ENCODE measurements at places on chromosomes 12 and 14. TPM values are rescaled to one million over a fixed set of nuclear protein-coding genes. Genes with fewer than 3 reads are reported as not detected.

POTEG gene
- not detected for total RNA-seq

CLEC1B gene
- total RNA-seq, result 1.1 TPM

FAIM2 gene
- 2.7 TPM for total RNA-seq

KIF5A gene
- 0.35 TPM for total RNA-seq

MTERF2 gene
- total RNA-seq, result 23.2 TPM

OR4L1 gene
- total RNA-seq, result not detected

TOMM20L gene
- total RNA-seq, result not detected

ASPG gene
- total RNA-seq, result 12.3 TPM

GPD1 gene
- 60.8 TPM for total RNA-seq

CISTR gene
- total RNA-seq, result not detected

VDR gene
- total RNA-seq, result 2.7 TPM

EML1 gene
- total RNA-seq, result 46.6 TPM

Measured in metanephros (tissue), 2 donors.